ENCODE measurements at places on chromosomes 12 and 14. TPM values are rescaled to one million over a fixed set of nuclear protein-coding genes. Genes with fewer than 3 reads are reported as not detected.

Gene ITGA7
- 3.2 TPM for total RNA-seq

Gene NAV3
- total RNA-seq: not detected

Gene PRB2
- total RNA-seq: not detected

Gene APOF
- total RNA-seq: not detected

Gene TAS2R50
- 0.84 TPM for total RNA-seq

Gene KRR1
- 151 TPM for total RNA-seq

Gene NFATC4
- total RNA-seq: 0.66 TPM

DNA sequence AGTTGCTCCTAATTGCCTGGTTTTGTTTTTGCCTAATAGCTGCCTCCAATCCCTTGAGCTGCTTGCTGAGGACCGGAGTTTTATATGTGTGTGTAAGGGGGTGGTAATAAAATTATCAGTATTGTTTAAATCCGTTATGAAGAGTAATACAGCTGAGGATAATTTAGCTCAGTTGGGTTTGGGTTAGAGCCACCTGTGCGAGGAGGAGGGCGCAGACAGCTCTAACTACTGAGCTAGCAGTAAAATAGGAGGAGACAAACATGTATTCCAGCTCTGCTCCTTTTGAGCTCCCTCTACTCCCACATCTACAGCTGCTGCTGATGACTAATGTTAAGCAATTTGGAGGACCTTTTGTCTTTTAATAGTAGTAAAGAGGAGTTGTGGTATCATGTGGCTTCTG is 61.5 kb downstream of the SPATS2 start:
- ATAC-seq: no peak

- peak; percentile 39 for ATAC-seq
Observed at GRCh38 chr14:33956640-33957039, 5.8 kb upstream of the EGLN3 start.

DNA sequence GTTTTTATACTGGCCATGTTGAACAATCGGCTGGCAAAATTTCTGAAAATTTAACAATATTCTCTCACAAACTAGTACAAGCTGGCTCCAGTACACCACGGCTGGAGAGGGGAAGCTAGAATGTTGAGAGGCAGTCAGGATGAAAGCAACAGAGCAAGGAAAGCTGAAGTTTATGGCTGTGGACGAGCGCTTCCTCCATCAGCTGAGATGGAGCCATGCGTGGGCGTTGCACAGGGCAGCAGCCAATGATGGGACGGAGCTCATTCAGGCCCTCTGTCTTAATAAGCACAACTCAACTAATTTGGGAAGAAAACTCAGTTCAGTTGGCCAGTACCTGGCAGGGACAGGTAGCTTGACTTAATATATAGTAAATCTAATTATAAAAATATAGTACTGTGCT is 14.1 kb upstream of the DCP1B start:
- no peak for ATAC-seq

- ATAC-seq: no peak
Observed at GRCh38 chr12:88723219-88723618, 142.9 kb upstream of the KITLG start.

GRCh38 chr12:124716208-124717130 is 147.2 kb downstream of the SCARB1 start:
- no peak for ATAC-seq

DNA sequence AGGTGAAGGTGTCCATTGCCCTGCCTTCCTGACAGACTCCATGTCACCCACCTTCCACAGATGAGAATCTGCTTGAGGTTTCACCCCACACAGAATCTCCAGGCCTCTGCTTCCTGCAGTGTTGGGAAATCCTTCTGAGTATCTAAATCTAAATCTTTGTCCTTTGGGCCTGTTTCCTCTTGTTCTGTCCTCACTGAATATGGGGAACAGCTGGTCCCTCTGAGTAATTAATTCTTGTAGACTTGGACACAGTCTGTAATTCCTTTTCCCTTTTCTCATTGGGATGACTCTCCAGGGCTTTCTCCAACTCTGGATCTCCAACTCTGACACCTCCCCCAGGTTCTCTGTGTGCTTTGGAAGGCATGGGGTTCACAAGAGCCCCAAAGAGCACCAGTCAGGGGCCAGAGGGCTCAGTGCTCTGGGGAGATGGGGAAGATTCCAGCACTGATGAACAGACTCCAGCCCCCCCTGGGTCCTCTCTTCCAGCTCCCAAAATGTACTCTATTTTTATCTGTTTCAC is 2.3 kb upstream of the ACVRL1 start:
- no peak for ATAC-seq

- ATAC-seq: no peak
Observed at GRCh38 chr12:46221255-46222128, 47.4 kb downstream of the SLC38A1 start.

DNA sequence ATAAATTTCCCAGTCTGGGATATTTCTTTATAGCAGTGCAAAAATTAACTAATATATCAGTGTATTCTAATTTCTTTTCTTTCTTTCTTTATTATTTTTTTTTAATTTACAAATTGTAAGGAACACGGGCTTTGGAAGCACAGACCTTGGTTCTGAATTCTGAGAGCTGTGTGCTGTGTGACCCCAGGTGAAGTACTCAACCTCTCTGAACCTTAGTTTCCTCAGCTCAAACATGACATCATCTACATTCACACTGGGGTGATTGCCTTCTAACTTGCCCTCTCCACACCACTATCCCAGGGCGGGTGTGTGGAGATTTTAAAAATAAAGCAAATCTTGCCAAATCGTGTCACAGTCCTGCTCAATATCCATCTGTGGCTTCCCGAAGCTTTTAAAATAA is 282.8 kb downstream of the C12orf75 start:
- ATAC-seq: no peak

DNA sequence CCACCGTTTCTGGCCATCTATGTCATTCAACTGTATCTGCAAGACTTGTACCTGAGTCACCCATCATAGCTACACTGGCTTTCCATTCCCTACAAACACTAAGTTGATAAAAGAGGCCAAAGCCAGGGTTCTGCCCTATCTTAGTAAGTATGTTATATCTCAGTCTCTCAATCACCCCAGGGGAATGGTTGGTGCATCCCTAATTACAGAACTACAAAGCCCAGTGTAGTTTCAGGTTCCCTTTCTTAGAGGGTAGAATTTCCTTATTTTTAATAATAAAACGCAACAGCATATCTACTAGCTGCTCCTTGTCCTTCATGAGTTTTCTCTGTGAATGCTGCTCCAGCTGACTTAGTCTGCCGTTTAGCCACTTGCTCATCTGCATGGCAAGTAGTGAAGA is 57.6 kb downstream of the ST8SIA1 start:
- no peak for ATAC-seq

Data from activated T-helper 17 cell treated with anti-CD3 and anti-CD28 coated beads, Interleukin-2, amount 50 U/mL, for 72 hours (primary cell).